Activated CD8-positive, alpha-beta T cell treated with anti-CD3 and anti-CD28 coated beads for 36 hours (primary cell): ENCODE measurements at places on chromosomes 12 and 14. TPM values are rescaled to one million over a fixed set of nuclear protein-coding genes. Genes with fewer than 3 reads are reported as not detected.

Gene FGF23
- not detected for total RNA-seq

- no peak for DNase-seq
Measured at GRCh38 chr12:2625289-2625612, 169.5 kb upstream of the FKBP4 start.

GRCh38 chr12:107761502-107761904 lies 566 bp upstream of the PRDM4 start:
- DNase-seq, result peak; percentile 6

DNA sequence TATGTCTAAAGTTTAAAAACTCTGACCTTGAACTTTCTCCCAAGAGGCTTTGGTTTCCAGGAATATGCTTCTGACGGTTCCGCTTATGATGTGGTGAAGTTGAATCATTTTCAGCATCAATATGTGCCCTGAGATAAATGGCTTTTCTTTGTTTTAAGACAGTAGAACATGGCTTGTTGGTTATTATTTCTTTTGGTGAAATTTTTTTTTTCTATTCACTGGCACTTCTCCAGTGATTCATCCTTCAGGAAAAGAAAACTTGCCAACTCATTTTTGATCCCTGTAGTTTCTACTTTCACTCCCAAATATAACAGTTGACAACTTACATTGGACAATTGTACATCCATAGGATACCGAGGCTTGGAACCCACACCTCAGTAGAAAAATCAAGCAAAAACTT lies 1301.2 kb upstream of the FLRT2 start:
- no peak for DNase-seq
